Choroid plexus epithelial cell (primary cell): ENCODE measurements at places on chromosomes 7 and 10.
A peak's percentile ranks its signal among the peaks of the same experiment; 100 is the strongest.

GRCh38 chr10:72688208-72688651 is 3.7 kb upstream of the MCU start:
- DNase-seq, result peak; percentile 91

- peak; percentile 94 for DNase-seq
Observed at GRCh38 chr7:43647339-43647672, 64.4 kb downstream of the STK17A start.

- DNase-seq, result no peak
Observed at GRCh38 chr10:30647089-30647488, 17.5 kb upstream of the LYZL2 start.

- no peak for DNase-seq
Observed at GRCh38 chr10:102400598-102401341, 5.3 kb downstream of the NFKB2 start.

DNA sequence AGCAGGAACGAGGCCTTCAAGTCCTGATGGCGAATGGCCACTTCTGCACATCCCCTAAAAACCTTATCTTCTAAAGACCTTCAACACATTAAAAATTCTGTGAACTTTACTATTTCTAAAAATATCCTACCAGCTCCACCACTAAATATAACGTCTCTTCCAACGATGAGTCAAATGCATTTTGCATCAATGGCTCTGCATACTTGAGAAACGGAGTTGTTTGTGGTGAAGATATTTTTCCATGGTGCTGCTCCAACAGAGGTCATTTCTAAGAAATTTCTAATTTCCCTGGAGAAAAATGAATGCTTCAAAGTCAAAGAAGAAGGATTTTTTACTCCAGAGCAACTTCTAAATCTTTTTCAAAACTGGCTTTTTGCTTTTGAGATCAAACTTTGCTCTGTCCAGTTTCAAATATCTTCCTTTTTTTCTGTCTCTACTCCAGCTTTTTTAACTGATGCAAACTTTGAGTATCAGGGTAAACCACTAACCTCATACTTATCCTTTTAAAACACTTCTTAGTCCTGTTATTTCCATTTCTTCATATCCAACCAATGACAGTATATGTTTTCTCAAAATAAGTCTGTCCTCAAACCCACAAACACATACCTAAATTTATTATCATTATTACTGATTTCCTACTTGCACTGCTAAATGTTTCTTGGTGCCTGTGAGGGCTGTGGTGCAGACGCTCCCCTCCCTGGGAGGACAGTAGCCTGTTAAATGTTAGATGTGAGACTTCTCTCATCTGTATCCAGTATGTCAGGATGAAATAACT is 258.1 kb downstream of the KLF6 start:
- DNase-seq, result peak; percentile 89

- DNase-seq, result no peak
Observed at GRCh38 chr10:131053192-131053591, 258.3 kb downstream of the TCERG1L start.

GRCh38 chr10:95394161-95394880 is 103.5 kb upstream of the PDLIM1 start:
- no peak for DNase-seq

- DNase-seq, result no peak
Observed at GRCh38 chr7:96530786-96531185, 178.9 kb downstream of the SEM1 start.

- no peak for DNase-seq
Observed at GRCh38 chr7:27804139-27804538, 64.2 kb downstream of the TAX1BP1 start.

DNA sequence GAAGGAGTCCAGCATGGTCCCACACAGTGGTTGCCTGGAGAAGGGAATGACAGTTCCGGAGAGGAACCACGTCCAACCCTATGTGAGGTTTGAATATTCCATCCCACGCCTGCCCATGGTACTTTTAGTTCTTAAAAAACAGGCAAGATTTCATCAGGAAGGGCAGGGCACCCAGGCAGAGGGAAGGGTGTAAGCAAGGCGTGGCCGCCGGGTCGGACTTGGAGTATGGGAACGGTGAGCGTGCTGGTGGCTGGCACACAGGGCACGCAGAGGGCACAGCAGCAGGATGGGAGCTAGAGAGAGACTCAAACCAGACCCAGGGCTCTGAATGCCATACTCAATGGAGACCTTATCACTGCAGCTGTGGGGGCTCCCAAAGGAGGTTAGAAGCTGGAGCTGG is 34.3 kb downstream of the FAM53B start:
- DNase-seq, result no peak

DNA sequence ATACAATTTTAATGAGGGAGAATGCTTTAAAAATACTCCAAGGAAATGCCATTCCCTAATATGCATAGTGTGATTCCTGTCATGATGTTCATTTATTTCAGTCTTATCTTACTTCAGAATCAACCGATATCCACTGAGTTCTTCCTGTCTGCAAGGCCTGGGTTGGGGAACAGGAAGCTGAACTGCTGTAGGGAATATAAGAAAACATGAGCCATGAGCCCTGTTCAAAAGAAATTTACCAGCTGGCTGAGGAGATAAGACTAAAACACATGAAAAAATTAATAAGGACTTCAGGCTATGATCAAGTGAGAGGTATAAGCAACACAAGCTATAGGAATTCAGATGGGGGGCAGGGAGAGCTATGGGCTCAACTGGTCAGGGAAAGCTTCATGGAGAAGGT is 184.7 kb downstream of the PLPP4 start:
- no peak for DNase-seq

DNA sequence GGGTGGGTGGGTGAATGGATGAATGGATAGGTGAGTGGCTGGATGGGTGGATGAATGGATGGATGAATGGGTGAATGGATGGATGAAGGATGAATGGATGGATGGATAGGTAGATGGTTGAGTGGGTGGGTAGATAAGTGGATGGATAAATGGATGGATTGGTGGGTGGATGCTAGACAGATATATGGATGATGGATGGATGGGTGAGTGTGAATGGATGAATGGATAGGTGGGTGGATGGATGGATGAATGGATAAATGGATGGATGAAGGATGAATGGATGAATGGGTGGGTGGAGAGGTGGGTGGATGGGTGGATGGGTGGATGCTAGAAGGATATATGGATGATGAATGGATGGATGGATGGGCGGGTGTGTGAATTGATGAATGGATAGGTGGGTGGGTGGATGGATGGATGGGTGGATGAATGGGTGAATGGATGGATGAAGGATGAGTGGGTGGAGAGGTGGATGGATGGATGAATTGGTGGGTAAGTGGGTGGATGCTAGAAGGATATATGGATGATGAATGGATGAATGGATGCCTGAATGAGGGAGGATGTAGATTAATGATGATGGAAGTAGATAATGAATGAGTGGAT is 20.4 kb downstream of the ELFN1 start:
- DNase-seq, result no peak

GRCh38 chr10:30430544-30431298 is 3.3 kb upstream of the MAP3K8 start:
- DNase-seq, result peak; percentile 57

GRCh38 chr10:24406809-24407483 is 198.0 kb downstream of the KIAA1217 start:
- no peak for DNase-seq

- no peak for DNase-seq
Observed at GRCh38 chr7:36712015-36712414, 12.3 kb downstream of the AOAH start.
